ENCODE measurements at places on chromosomes 12 and 14.

- DNase-seq = no peak
Measured at GRCh38 chr14:100295376-100296105, 10.7 kb downstream of the SLC25A29 start.

DNA sequence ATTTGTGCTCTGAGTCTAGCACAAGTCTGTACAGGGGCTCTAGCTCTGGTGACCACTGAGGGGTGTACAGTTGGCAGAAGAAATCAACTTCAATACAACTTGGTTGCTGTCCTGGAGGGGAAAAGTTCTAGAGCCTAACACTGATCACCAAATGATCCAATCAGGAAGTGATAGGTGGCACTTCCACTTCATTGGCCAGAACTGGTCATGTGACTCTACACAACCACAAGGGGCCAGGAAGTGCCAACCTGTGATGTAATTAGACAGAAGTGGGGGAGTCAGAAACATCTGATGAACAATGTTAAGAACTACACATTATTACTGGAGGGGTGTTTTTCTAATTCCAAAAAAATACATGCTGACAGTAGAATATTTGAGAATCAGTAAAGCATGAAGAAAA lies 401.6 kb downstream of the VRK1 start:
- no peak for DNase-seq

- no peak for DNase-seq
Measured at GRCh38 chr12:55972042-55972441, 1.8 kb upstream of the RAB5B start.

- DNase-seq = no peak
Measured at GRCh38 chr14:32914391-32914790, 24.3 kb upstream of the NPAS3 start.
